ENCODE measurements at places on chromosomes 1 and 21. TPM values are rescaled to one million over a fixed set of nuclear protein-coding genes. Genes with fewer than 3 reads are reported as not detected.

DNA sequence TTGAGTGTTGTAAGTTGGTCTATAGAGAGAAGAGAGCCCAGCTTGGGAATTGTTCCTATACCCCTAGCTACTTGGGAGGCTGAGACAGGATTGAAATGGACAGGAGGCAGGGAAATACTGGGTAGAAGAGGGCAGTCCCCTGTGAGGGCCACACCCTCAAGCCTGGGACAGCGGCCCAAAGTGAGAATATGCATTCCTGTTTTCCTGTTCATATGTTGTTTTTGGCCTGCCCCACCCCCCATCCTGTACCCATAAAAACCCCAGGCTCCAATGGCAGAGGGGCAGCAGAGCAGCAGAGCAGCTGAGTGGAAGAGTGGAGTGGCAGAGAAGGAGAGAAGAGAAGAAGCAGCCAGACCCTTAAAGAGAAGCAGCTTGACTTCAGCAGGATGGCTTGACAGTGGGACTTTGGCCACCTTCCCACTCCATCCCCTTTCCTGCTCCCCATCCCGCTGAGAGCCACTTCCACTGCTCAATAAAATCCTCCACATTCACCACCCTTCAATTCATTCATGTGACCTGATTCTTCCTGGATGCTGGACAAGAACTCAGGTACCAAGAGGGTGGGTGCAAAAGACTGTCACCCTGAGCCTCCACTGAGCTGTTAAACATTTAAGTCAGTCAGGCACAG lies 70.6 kb upstream of the PUM1 start:
- H3K36me3 ChIP-seq: no peaks in the 10 kb centered on the region
- no peaks in the 10 kb centered on the region for H3K27me3 ChIP-seq
- DNase-seq: no peak

DNA sequence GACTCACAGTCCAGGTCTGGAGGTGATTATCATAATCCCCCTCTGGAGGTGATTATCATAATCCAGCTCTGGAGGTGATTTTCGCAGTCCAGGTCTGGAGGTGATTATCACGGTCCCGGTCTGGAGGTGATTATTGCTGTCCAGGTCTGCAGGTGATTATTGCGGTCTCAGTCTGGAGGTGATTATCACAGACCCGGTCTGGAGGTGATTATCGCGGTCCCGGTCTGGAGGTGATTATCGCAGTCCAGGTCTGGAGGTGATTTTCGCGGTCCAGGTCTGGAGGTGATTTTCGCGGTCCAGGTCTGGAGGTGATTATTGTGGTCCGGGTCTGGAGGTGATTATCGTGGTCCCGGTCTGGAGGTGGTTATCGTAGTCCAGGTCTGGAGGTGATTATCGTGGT lies 76.6 kb downstream of the SDCCAG8 start:
- H3K27ac ChIP-seq: no peak overlapping the region
- no peaks in the 10 kb centered on the region for H3K27me3 ChIP-seq
- H3K4me3 ChIP-seq: no peak overlapping the region
- H3K36me3 ChIP-seq: peaks cover 43% of the 10 kb centered on the region

The DMRTA2 gene
- not detected for total RNA-seq

GRCh38 chr1:247177755-247178154 lies 5.9 kb upstream of the ZNF124 start:
- H3K36me3 ChIP-seq: no peaks in the 10 kb centered on the region
- no peak for DNase-seq
- no peak overlapping the region for H3K4me3 ChIP-seq

- no peak for DNase-seq
- peak overlapping the region; percentile 97 for H3K4me3 ChIP-seq
- no peaks in the 10 kb centered on the region for H3K36me3 ChIP-seq
- H3K27ac ChIP-seq: peak overlapping the region; percentile 98
These were observed 1.4 kb downstream of the ARF1 start for GRCh38 chr1:228083871-228084278.

Data from suprapubic skin (tissue), 4 donors.